ENCODE measurements at places on chromosomes 6 and 20.

DNA sequence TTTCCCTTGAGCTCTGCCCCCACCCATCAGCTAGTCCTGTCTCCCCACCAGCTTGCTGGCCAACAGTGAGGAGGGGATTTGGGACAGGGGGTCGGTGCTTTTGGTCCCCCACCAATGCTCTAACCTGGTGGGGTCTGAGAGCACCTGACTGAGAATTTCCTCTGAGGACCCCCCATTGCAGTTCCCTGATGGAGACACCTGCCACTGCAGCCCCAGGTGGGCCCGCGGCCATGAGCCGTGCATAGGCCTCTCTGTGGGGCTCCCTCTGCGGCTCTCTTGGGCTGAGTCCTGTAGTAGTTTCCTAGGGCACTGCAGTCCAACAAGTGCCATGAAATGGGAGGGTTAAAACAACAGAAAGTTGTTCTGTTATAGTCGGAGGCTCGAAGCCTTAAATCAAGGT, 172.2 kb upstream of the SNX9 start:
- DNase-seq: no peak

DNA sequence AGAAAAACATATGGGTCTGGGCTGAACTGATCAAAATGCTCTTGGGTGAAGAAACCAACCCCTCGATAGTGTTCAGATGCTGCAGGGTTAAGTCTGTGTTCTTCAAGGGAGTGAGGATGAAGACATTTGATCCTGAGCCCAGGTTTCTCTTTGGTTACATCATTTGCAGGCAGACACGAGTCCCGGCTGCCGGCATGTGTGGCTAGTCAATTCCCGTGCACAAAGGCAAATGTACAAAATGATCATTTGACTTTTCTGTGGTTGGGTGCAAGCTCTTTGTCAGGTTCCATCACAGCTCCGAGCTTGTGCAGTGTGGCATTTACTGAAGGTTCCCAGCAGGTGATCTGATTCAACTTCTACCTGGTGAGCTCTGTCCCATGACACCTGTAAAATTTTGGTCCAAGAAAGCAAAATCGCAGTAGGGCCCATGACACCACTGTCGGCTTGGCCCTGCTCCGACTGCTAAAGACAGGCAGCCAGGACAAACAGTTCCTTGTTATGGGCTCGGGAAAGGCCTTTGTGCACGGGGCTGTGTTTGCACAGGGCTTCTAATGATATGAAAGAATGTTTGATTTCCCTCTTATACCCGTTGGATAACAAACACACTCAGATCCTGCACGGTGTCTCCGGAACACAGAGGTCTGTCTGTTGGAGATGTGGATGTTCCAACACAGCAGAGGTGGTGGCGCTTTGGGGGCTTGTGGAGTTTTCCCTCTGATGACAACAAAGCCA, 46.9 kb downstream of the GJA10 start:
- DNase-seq: no peak

- no peak for DNase-seq
These were observed 16.5 kb downstream of the UQCC2 start for GRCh38 chr6:33694977-33695376.

- DNase-seq: no peak
These were observed 28.9 kb upstream of the CD83 start for GRCh38 chr6:14088600-14089192.

GRCh38 chr6:156776470-156776839, 723 bp upstream of the ARID1B start:
- DNase-seq: no peak

DNA sequence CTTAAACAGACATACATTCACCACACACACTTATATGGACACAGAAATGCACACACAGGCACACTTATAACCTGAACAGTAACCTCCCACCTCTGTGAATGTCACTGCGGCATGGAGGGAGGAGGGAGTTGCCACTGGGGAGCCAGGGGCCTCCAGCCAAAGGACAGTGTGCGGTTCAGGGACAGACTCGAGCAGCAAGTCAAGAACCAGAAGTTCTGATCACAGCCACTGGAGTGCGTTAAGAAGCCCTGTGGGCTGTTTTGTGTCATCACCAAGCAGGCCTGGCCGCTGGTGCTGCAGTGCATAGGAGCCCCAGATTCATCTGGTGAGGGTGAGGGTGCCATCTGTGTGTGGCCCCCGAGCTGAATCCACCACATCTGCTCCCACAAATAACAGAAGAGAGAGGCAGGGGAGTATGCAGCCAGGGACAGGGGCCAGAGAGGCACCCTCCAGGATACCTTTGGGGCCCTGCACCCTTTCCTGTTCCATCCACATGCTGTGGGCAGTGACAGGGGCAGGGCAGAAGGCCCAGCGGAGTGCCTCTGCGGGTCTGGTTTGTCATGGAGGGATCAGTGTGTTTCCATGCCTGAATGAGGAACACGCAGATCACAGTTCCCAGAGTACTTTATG, 20.3 kb downstream of the SYNDIG1 start:
- no peak for DNase-seq

- peak; percentile 55 for DNase-seq
These were observed 45.4 kb downstream of the SSR1 start for GRCh38 chr6:7267466-7268091.

DNA sequence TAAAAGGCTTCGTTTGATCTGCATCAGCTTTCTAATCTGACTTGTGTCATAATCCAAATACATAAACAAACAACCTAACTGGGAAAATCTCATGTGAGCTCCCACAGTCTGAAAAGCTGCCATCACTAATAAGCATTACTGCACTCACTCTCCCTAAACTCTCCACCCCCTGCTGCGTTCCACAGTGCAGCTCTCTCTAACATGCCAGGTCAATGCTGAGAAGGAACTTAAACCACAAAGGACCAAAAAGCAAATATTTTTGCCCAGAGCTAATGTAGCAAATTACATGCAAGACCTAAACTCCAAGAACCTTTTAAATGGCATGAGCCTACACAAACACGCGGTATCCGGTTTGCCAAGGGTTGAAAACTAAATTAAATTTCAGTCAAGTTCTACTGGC, 542.3 kb upstream of the JARID2 start:
- no peak for DNase-seq

GRCh38 chr20:9485614-9486340, 28.6 kb upstream of the LAMP5 start:
- no peak for DNase-seq

DNA sequence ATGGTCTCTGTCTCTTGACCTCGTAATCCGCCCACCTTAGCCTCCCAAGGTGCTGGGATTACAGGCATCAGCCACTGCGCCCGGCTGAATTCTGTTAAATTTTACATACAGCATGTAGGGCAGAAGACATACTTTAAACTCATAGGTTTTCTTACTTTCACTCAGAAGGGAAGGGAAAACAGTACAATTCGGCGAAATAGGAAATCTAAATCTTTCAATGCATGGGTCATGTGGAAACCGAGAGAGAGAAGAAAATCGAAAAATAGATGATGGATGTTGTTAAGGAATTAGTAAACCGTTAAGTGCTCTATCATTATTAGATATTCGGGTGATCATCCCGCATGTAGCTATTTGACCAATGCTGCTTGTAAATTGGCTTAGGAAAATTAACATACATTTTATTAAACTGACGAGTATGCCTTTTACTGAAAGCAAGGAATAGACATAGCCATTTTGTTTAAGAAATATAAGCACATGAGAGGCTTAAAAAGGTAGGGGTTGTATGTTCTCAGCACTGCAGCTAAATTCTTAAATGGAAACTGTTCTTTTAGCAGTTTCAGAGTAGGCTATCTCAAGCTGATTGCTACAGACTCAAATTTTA, 164.7 kb upstream of the AGPAT4 start:
- no peak for DNase-seq

DNA sequence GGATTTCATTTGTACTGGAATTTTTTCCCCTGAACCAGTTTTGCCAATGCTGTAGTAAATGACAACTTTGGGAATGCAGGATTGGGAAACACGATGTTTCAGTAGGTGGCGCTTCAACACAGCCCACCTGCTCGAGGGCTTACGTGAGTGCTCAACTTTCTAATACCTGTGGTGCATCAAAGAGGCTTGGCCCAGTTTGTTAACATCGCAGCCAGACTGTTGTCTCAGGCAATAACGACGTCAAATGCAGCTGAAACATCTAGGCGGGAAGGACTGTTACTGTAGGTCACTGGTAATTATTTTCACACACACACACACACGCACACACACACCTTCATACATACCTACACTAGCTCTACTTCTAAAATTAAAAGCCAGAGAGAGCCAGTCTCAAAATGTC, 815.5 kb upstream of the SLC35B3 start:
- no peak for DNase-seq

DNA sequence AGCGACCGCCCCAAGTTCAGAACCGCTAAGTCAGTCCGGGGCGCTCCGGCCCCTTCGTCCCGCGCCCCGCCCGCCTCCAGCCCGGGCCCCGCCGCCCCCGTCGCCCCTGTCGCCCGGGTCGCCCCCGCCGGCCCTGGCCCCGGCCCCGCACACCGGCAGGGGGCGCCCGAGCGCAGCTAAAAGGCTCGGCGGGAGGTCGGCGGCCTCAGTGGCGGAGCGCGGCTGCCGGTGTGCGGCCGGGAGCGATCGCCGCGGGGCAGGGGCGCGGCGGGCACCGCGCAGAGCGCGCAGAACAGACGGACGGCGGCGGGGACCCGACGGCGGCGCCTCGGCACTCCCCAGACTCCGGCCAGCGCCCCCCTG, at the start of gene FNDC1:
Gene FNDC1, plus strand, starts transcription at position 208 of the 363 bp plus-strand sequence. CDS start 197 bp downstream, outside the sequence.
- DNase-seq: peak; percentile 34

- no peak for DNase-seq
These were observed 97.8 kb upstream of the PRDM1 start for GRCh38 chr6:105988321-105988720.

GRCh38 chr6:148577687-148578488, 168.9 kb upstream of the UST start:
- no peak for DNase-seq

DNA sequence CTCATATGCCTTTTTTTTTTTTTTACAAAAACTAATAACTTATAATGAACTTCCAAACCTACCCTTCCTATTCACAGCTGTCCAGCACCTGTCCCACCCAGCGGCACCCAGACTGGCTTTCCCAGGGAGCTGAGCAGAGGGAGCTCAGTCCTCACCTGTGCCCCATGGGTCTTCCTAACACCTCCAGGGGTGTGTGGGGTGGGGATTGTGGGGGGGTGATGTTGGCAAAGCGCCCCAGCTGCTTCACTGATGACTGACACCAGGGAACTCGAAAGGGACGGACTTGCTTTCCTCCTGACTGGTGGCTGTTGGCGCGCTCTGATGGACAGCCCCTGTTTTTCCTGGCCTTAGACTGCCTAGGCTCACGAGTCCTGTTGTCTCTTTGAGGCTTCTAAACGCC, 14.2 kb upstream of the SYNJ2 start:
- DNase-seq: no peak

DNA sequence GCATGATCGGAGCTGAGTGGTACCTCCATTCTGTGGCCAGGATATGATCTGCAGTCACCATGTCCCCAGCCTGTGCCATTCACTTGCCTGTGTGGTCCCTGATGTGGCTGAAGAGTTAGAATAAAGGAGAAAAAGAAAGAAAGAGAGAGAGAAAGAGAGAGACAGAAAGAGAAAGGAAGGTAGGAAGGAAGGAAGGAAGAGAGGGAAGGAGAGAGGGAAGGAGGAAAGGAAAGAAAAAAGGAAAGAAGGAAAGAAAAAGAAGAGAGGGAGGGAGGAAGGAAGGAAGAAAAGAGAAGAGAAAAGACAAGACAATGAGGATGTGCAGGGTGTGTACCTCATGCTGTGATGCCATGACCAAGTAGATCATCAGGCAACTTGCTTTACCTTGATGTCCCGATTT, 22.1 kb downstream of the ARMC2 start:
- DNase-seq: no peak

DNA sequence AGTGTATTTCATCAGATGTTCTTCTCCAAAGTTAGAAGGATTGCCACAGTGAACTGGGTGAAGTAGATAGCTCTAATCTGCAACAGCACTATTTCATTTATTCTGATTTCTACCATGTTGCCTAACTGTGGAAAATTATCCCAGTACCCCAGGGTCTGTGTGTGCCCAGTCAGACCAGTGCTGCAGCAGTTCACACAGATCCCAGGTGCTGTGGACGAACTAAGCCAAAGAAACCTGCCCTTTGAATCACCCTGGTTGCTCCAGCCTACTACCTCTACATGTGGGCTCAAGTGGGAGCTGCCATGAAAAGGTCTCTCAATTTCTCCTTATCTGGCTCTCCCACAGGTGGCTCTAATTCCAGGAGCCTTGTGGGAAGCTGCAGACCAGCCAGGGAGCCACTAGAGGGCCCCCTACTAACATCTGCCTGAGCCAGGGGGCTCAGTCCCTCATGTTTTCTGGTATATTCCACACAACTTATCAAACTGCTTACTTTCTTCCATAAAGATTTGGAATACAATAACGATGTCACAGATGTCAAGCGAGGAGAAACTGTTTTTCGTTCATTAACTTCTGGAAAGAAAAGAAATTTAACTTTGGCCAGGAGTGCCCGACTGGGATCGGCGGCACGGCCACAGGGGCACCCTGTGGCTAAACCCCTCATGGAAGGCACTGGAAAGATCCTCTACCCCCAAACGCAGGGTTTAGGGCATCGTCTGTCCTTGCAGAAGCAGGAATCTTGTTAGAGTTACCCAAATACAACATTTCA, 31.6 kb upstream of the LY86 start:
- DNase-seq: no peak

- DNase-seq: no peak
These were observed 224.8 kb upstream of the MARCKS start for GRCh38 chr6:113632220-113632864.

- no peak for DNase-seq
These were observed 17.7 kb downstream of the PCIF1 start for GRCh38 chr20:45951925-45952834.

GRCh38 chr6:75106426-75106825, 99.4 kb downstream of the COL12A1 start:
- DNase-seq: no peak

GRCh38 chr6:100518588-100518987, 53.9 kb upstream of the SIM1 start:
- no peak for DNase-seq

DNA sequence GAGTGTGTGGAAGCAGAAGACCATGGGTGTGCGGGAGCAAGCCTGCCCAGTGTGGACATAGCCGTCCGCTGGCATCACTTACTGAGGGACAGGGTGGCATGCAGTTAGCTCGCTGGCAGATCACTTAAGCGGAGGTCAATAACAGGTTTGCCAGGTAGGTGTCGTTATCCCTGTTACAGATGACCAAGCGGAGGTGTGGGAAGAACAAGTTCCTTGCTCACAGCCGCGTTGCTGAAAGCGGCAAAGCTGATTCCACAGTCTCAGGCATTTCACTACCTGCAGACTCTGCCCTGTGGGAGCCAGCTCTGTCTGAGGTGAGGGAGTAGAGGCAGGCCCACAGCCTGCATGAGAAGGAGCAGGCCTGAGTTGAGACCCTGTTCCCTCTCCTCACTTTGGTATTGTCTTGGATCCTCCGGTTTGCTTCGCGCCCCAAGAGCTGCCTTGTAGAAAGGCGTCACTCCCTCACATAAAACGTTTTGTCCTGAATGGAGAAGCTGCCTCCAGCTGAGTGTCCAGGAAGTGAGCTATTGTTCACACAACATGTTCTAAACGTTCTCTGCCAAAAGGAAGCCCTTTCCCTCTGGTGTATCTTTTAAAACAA, 96.9 kb downstream of the TCP11 start:
- DNase-seq: no peak

Data from omental fat pad (tissue), 4 donors.